ENCODE measurements at places on chromosomes 1 and 21.

DNA sequence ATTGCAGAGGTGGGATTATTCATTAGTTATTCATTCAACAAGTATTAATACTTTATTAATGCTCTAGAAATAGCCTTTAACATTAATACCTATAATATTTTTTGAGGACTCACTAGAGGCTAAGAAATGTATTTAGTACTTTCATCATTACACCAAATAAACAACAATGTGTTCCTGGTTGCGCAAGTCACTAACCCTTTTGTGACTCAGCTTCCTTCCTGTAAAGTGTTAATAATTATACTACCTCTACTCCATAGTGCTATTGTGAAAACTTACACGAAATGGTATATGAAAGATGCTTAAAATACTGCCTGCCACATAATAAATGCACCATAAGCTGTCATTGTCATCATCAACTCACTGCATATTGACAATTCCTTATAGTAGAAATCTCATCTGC, 431.0 kb downstream of the DPYD start:
- no peak for DNase-seq

- DNase-seq: no peak
Measured at GRCh38 chr1:94253456-94254017, 16.2 kb upstream of the ARHGAP29 start.

DNA sequence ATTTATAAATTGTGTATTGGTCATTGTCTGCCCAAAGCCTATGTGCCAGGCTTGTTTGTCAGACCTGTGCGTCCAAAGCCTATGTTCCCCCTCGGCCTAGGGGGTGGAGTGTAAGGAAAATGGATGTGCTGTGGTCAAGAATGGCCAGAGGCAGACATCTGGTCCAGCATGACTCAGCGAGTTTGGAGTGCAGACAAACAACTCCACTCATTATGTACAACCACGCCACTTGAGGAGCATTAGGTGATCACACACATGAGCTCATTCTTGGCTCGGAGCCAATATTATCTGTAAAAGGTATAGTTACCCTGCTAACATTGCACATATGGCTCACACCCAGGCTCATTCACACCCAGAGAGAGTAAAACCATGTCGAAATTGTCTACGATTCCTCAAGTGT, 1047.6 kb upstream of the ADGRL4 start:
- DNase-seq: no peak

- DNase-seq: no peak
Measured at GRCh38 chr1:38827318-38827717, 32.3 kb downstream of the RRAGC start.

- no peak for DNase-seq
Measured at GRCh38 chr1:92168657-92169056, 49.1 kb upstream of the C1orf146 start.

- no peak for DNase-seq
Measured at GRCh38 chr1:3306583-3307291, 147.7 kb upstream of the ARHGEF16 start.

DNA sequence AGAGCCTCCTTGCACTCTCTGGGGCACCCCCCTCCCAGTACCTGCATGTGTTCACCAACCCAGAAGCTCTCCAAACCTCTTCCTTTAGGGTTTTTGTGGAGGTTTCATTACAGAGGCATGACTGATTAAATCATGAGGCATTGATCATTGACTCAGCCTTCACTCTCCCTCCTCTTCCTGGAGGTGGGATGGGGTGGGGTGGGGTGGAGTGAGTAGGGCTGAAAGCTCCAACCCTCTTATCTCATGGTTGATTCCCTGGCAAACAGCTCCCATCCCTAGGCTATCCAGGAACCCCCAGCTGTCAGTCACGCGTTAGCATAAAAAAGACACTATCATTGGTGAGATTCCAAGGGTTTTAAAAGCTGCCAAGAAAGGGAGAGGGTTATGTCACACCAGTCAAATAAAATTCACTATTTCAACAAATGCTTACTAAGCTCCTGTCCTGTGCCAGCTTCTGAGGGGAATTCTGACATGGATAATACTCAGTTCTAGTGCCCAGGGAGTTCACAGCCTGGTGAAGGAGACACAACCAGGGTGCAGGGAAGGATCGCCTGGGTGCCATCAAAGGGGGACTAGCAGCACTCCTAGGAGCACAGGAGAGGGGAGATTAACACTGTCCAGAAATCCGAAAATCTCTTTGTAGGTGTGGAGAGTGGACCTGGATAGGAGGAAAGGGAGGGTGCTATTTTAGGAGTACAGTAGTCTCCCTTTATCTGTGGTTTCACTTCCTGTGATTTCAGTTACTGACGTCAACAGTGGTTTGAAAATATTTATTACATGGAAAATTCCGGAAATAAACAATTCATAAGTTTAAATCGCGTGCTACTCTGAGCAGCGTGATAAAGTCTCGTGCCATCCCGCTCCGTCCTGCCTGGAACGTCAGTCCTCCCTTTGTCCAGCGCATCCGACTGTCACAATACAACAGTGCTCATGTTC, 6.8 kb upstream of the IL24 start:
- no peak for DNase-seq

- DNase-seq: no peak
Measured at GRCh38 chr1:56645677-56646305, 677 bp downstream of the PRKAA2 start.
